ENCODE measurements at places on chromosomes 12 and 14.

DNA sequence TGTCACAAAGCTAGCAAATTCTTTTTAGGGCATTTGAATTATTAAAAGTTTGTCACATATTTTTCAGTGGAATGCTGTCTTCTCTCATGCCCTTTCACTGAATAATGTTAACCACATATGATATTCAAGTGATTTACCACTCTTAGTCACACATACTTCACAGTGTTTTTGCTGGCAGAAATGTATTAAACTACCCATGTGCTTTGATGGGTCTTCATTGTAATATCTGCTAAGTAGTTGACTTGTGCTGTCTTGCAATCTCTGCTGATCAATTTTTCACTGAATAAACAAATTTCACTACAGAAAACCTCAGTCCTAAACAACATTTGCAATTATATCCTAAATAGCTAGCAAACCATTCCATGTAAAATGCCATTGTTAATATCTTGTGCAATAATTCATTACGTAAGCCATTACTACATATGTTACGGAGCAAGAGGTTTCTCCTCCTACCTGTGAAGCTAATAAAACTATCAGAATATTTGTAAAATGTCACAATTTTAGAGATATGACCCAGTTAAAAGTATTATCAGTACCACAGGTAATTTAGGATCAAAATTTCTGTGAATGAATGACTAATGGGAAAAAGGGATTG is 64.6 kb upstream of the LMO3 start:
- DNase-seq: no peak

- DNase-seq: no peak
These were observed 36.4 kb upstream of the SMOC1 start for GRCh38 chr14:69842686-69843420.

- DNase-seq: no peak
These were observed 289.1 kb downstream of the RMST start for GRCh38 chr12:97751704-97752103.

DNA sequence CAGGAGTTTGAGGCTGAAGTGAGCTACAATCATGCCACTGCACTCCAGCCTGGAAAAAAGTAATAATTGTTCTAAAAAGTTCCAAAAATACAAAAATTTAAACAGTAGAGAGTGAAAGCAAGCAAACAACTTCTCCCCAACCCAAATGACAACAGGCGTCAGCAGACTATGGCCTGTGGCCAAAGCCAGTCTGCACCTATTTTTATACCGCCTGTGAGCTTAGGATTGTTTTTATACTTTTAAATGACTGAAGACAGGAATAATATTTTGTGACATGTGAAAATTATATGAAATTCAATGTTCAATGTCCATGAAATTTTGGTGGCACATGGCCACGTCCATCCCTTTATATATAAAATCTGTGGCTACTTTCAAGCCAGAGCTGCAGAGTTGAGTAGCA is 48.2 kb upstream of the TMCC3 start:
- no peak for DNase-seq

DNA sequence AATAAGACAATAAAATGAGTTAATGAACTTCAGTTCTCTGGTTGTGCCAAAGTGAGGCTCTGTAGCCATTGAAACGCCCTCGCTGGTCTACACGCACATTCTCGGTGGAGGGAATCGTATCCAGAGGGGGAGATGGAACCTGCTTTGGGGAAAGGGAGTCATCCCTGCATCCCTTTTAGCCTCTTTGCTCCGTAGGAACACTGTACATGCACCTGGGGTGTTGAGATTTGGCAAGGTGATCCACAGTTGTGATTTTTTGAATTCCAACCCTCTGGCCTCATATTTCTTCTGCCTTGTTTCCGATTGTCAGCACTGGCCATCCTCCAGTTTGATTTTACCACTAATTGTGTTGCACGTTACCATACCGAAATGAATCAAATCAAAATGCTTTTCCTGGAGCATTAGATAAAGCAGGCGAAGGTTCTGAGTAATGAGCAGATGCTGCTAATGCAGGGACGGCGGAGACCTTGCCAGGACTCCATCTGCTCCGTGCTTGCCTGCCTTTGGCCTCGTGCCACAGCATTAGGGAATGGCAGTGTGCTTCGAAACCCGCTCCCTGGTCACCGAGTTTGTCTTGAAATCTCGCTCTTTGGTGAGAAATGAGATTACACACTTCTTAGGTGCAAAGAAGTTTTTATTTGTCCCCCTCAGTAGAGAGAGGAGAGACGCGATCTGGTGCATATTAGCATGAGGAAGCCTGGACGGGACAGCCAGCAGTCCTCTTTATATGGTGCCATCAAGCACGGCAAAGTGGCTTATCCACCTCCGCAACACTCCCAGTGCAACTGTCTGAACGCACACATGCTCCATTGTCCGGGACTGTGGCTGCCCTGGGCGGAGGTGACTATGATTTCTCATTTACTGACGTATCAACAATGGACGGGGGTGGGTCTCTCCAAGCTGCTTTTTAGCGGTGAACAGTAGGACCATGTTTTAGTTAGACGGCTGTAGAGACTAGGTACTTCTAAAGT is 59.1 kb downstream of the FBXW8 start:
- DNase-seq: no peak

- DNase-seq: no peak
These were observed 53.5 kb upstream of the PPP2R5C start for GRCh38 chr14:101707863-101708620.

DNA sequence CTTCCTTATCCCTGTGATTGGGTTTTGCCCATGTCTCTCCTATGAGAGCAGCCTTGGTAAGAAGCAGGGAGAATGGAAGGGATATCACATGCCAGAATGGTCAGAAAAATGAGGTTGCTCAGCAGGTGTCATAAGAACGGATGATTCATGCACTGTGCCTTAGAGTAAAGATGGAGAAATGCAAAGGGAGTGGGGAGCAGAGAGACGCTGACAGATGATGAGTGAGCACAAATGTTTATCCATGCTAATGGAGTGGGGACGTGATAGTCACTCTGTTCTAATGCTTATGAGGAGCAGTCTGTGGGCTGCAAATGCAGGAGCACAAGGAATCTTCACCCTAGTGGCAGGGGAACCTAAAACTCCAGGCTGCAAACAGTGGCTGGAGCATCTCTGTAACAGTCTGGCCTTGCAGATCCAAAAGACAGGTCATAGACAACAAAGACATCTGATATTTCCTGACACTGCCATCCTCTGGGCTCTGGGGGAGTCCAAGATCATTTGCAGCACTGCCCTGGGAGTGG is 243.2 kb downstream of the CACNA1C start:
- no peak for DNase-seq

GRCh38 chr12:54055552-54055951 is 1.9 kb downstream of the HOXC4 start:
- DNase-seq: no peak

DNA sequence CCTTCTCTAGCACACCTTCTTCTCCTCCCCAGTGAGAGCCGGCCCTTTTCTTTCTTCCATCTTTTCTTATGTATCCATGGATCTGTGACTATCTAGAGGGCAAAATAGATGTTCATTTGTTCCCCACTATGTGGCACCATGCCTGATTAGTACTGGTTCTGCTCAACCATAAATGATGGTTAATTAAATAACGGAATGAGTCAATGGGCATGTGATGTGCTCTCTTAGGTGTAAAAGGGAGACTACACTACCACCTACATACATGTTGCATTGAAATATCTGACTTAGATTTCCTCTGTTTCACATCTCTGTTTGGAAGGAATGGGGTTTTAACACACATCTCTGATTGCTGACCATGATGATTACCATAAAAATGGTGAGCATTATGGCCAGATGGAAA is 116.5 kb downstream of the BTG1 start:
- no peak for DNase-seq

DNA sequence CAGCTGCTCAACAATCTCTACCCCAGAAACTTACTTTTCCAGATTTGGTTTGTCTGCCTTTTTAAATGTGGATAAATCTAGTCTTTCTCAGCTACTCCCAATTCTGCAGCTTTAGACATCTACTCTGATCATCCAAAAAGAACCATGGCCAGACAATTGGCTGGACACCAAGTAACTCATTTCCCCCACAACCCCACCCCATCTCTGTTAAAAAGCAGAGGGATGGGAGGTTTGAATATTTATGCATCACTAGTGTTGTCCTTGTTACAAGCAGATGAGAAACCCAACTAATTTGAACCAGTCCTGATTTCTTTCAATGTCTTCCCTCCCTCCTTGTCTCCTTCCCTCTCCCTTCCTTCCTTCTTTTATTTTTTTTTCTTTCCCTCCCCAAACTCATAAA is 391.9 kb downstream of the GALC start:
- no peak for DNase-seq

- no peak for DNase-seq
These were observed 136.9 kb downstream of the FUT8 start for GRCh38 chr14:65549429-65549828.

DNA sequence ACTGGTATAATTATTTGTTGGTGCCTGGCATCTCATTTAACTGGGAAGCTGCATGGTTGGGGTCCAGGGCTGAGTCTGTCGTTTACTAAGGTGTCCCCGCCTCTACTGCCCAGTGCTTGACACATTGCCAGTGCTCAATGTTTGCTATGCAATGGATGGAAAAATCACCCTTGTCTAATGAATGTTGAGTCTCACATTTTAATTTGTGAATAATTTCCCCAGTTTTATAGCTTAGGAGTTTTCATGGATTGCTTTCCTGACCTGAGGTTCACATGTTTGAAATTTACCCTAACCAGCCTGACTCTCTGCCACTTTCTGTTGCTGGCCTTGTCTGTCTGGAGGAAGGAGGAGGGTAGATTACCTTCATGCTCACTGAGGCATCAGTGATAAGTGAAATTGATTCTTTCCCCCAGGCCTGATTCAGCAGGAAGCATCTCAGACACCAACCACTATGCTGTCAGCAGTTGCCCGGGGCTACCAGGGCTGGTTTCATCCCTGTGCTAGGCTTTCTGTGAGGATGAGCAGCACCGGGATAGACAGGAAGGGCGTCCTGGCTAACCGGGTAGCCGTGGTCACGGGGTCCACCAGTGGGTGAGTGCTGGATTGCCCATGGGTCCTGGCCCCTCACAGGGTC is 2.4 kb downstream of the DHRS2 start:
- no peak for DNase-seq

GRCh38 chr12:52042706-52043385 is 8.4 kb upstream of the NR4A1 start:
- no peak for DNase-seq

DNA sequence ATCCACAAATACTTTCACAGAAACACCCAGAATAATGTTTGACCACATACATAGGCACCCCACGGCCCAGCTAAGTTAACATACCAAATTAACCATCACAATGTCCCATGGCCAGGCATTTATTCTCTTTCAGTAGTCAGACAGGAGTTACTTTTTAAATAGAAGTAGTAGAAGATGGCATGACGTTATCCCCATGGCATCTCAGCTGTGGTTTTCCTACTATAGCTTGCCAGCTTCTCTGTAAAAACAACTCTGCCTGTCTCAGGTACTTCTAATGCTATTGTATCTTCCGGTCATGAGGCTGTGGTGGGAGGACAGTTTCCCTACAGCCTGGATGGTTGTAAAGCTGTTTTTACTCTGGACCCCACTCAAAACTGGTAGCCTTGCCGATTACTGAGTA is 19.3 kb downstream of the CTSG start:
- no peak for DNase-seq

GRCh38 chr12:3230758-3231375 is 153.7 kb downstream of the TSPAN9 start:
- DNase-seq: no peak

- DNase-seq: no peak
These were observed 3.6 kb downstream of the SLC25A29 start for GRCh38 chr14:100302616-100303015.

GRCh38 chr14:71541271-71541670 is 391.0 kb upstream of the RGS6 start:
- DNase-seq: no peak

DNA sequence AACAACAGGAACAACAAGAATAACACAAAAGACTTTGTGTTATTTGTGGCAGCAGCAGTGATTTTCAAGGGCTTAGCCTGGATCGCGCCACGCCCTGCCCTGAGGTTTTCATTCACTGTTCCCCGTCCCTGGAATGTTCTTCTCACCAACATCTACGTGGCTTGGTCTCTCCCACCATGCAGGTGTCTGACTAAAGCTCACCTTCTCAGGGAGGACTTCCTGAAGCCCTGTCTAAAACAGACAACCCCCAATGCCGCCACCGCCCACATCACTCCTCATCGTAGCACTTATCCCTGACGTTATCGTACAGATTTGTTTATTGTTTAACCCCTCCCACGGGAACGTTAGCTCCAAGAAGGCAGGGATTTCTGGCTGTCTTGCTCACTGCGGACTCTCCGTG is 40.4 kb downstream of the P2RX4 start:
- no peak for DNase-seq

- no peak for DNase-seq
These were observed 186.4 kb downstream of the ANO6 start for GRCh38 chr12:45402288-45402687.

GRCh38 chr14:89282191-89282590 is 134.8 kb downstream of the FOXN3 start:
- no peak for DNase-seq

DNA sequence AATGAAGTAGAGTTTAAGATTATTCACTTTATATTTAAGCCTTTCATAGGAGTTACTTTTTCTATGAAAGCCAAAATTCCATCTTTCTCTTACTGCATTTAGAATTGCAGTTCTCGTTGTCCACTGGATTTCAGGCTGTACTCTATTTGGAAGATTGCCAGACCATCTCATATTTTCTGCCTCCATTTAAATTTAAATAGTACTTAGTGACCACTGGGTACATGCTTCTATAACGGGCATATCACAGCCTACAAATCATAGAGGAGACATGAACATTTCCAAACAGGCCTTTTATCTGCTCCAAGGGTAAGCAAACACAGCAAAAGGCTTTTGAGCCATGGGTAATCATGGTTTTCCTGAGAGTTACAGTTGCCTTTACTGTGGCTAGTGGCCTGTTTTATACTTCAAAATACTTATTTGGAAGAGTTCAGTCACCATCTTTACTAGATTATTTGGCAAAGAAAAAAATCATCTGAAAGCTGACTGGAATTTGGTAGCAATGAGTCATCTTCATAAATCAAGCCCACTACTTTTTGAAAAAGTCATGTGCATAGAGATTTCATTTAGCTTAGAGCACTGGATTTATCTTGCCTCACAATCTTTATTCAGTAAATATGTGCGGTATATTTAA is 15.7 kb downstream of the ANO6 start:
- no peak for DNase-seq

DNA sequence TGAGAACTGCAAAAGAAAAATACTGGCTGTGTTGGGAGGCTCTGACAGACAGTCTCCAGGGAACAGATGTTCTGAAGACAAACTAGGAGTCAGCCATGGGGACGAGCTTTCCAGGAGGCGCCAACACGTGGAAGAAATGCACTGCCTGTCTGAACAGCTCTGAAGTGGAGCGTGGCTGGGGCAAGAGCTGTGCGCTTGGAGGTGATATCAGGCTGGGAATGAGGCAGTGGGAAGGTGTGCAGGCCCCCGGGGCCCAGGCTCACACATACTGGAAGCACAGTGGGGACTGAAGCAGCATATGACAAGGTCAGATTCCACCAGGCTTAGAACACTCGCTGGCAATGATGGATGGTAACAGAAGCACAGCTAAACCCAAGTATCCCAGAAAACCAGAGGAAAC is 17.5 kb downstream of the APPL2 start:
- no peak for DNase-seq

All from NCI-H187 (cell line).